ENCODE measurements at places on chromosomes 1 and 21.
A peak's percentile ranks its signal among the peaks of the same experiment; 100 is the strongest.

GRCh38 chr1:66521721-66522365, 12.1 kb upstream of the SGIP1 start:
- no peak for DNase-seq

- peak; percentile 54 for DNase-seq
These were observed 683 bp downstream of the LRRC8B start for GRCh38 chr1:89525169-89525855.

DNA sequence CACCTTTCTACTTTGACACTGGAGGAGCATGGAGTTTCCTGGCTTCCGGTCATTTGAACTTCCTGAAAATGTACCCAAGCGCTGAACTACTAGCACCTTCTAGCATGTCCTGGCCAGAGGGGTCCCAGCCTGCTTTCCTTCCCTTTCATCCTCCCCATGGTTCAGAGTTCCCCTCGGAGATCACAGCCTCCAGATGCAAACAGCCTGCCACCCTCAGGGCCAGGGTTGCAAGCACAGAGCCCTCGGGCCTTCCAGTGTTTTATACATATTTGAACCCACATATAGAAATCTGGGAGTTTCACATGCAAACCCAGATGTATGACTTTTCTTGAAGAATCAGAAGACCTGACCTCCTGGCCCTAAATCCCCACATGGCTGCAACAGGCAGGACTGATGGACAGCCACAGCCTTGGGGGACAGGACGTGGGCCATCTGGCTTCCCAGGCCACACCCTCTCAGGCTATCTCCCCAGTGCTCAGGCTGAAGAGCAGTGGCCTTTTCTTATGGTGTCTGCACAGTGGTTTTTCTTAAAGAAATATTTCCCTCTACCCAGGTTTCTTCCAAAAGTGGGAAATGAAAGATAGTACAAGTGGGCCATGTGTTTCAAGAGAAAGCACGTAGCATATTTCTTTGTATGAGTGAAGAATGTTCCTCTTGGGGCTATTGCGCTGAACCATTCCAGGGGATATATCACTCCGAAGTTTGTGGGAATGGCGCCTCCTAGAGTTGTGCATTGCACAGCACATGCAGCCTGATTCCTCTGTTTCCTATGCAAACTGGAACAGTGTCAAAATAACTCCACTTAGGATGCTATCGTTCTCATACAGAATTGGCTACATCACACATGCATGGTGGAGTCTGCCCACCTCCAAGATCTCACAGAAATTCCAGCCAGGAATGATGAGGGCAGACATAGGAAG, 232.0 kb upstream of the VAMP3 start:
- DNase-seq = no peak

GRCh38 chr1:181148636-181149035, 60.1 kb downstream of the IER5 start:
- no peak for DNase-seq

DNA sequence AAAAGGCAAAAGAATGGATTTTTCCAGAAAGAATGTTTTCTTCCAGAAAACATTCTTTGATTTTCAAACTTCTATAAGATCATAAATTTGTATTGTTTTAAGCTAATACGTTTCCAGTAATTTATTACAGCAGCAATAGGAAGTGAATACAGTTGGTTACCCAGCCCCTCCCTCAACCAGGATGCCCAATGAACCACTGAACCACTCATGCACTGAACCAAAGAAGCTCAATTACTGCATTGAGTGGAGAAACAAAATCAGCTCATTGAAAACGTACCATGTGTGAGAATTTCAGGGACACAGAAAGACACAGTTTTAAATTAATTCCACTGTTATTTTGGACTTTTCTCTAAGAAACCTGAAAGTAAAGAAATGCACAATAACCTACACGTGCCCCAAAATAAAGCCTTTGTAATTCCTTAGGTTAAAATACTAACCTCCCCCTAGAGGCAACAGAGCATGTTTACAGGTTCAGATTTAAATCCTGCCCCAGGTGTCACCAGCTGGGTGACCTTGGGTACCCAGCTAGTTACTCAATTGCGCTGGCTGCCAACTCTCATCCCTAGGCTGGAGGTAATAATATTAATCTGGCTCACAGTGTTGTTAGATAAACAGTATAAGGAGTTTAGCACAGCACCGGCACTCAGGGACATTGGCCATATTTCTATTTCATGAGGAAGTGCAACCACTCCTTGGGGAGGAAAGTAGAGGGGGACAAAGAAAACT, 111.7 kb downstream of the NMNAT2 start:
- no peak for DNase-seq

Data from stimulated activated CD4-positive, alpha-beta T cell treated with anti-CD3 and anti-CD28 coated beads, Interleukin-2, amount 100 ng/mL, for 24 hours (primary cell).